Nucleus accumbens (tissue), 56 donors: ENCODE measurements at places on chromosomes 3 and 15.

- no peak for DNase-seq
Observed at GRCh38 chr3:359672-360071, 163.1 kb downstream of the CHL1 start.

- no peak for DNase-seq
Observed at GRCh38 chr3:178671377-178671776, 135.1 kb downstream of the KCNMB2 start.

DNA sequence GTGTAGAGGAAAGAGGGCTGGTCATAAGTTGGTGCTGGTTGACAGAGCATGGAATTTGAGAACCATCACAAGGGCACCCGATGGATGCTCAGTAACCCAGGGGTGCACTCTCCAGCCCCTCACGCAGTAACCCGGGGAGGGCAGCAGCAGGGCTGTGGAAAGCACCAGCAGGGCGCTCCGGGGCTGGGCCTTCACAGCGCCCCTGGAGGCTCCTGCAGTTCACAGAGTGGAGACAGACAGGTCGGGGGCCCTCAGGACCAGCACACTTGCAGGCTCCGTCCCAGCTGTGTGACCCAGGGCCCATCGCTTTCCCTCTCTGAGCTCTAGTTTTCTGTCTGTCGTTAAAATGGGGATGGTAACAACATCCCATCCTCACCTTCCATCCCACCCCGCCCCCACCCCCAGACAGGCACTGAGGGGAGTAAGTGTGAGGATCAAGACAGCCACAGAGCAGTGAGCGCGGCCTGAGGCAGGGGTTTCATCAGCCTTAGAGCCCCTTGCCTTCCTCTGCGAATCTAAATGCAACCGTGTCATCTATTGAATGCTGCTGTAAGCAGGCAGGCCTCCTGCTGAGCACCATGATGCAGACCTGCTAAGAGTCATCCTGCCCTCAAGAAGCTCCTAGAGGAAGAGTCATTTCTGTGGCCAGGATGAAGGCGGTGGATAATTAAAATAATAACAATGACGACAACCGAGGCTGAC, 90.2 kb upstream of the LINGO1 start:
- DNase-seq, result no peak

GRCh38 chr3:32968920-32969389, 17.5 kb downstream of the CCR4 start:
- no peak for DNase-seq

DNA sequence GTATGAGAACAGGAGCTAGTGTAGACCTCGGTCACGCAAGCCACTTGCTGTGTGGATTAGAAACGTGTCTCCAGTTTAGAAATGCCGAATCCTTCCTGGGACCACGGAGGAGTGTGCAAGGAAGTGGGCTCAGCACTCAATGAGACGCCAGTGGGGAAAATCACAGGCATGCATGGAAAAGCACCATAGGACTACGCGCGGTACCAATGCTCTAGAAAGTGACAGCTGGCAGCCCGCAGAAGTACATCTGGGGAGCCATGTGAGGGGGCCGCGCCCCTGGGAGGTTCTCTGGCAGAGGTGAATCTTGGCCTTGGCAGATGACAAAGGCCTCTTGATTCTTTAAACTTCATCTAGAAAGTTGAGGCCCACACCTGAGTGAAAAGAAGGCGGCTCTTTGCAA, 99.3 kb downstream of the LRRK1 start:
- no peak for DNase-seq

GRCh38 chr3:55161231-55161630, 233.4 kb upstream of the LRTM1 start:
- DNase-seq, result no peak

GRCh38 chr15:65412556-65412955, 10.2 kb downstream of the IGDCC4 start:
- DNase-seq, result no peak

DNA sequence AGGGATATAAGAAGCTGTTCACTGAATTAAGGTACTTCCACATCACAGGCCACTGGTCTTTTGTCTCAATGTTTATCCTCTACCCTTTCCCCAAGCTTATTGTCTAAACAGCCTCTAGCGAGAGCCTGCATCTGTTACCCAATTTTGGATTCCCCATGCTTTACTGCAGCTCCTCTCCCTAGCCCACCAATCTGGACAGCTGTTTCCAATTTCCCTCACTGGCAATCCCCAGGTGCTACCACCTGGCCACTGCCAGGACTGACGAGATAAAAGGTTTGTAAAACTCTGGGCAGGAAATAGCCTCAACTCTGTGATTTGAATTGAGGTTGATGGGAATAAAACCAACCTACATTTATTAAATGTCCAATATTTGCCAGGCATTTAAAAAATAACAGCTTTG, 58.0 kb upstream of the TEX9 start:
- no peak for DNase-seq

GRCh38 chr3:13927295-13927694, 47.4 kb upstream of the WNT7A start:
- no peak for DNase-seq

GRCh38 chr3:90041995-90042394, 934.6 kb downstream of the EPHA3 start:
- no peak for DNase-seq

GRCh38 chr15:46879032-46879770, 838.1 kb upstream of the SEMA6D start:
- no peak for DNase-seq

GRCh38 chr15:56957812-56958406, 39.5 kb downstream of the TCF12 start:
- no peak for DNase-seq
